ENCODE measurements at places on chromosomes 11 and 22.

- DNase-seq = no peak
Measured at GRCh38 chr11:116312570-116313391, 460.0 kb downstream of the BUD13 start.

- no peak for DNase-seq
Measured at GRCh38 chr11:83537131-83537610, 251.0 kb upstream of the CCDC90B start.

DNA sequence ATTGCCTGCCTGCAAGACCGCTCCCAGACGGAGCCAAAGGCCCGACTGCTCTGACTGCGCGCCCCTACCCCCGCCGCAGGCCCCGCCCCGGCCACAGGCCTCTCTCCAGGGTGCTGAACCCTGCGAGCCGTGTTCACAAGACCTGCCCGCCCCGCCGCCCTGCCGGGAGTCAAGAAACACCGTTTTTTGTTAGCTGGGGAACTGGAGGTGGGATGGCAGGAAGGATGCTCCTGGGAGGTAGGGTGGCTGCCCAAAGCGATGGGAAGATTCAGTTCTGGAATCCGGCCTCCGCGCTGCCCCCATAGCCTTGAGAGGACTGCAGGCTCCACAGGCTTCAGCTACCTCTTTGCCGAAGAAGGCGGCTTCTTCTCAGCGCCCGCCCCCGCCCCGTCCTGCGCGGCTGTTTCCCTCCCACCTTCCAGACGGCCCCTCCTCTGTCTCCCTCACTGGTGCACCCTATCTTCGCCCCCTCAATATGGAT is 2.7 kb upstream of the PDE2A start:
- DNase-seq = peak; percentile 41

DNA sequence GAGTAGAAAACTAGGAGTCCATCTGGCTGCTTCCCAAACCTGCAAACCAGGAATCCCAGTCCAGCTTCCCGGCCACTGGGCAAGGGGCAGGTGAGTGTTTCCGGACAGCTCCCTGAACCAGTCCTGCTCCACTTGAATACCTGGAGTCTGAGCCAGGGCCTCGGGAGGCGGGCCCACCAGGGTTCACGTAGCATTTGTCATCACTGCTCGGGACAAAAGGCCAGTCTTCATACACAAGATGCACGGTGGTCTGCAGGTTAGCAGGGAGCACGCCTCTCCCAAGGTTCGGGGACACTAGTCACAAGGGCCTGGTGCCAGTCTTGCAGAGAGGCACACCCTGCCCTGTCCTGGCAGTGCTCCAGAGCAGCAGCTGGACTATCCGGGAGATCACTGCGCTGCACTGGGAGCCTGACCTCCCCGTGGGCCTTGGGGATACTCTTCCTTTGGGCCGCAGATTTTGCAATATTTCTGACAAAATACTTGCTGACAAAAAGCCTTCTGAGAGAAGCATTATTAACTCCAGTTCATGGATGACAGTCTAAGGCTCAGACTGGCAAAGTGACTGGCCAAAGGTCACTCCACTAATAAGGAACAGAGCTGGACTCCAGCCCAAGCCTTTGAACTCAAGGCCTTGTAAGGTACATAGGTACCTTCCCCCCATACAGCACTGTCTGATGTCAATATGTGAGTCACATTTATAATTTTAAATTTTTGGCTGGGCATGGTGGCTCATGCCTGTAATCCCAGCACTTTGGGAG is 25.1 kb downstream of the CD6 start:
- no peak for DNase-seq

DNA sequence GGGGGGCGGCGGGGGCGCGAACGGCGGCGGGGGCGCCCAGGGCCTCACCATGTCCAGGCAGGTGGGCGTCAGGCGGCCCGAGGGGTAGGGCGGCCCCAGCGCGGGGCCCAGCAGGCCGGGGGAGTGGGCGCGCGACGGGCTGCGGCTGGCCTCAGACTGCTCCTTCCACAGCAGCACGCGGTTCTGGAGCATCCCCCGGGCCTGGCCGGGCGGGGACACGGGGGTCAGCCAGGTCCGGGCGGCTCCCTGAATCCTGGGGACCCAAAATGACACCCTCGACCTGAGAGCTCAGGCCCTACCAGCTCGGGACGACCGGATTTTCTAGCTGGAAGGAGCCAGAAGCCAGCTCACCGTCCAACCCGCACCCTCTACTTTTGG is 5.5 kb upstream of the SLC16A8 start:
- no peak for DNase-seq

- DNase-seq = no peak
Measured at GRCh38 chr22:19754701-19755144, 5.9 kb upstream of the TBX1 start.

- no peak for DNase-seq
Measured at GRCh38 chr11:111719379-111719778, 46.8 kb downstream of the PPP2R1B start.

GRCh38 chr11:23903044-23903704 is 593.7 kb upstream of the LUZP2 start:
- DNase-seq = no peak

- no peak for DNase-seq
Measured at GRCh38 chr11:129286813-129287212, 88.8 kb upstream of the BARX2 start.

DNA sequence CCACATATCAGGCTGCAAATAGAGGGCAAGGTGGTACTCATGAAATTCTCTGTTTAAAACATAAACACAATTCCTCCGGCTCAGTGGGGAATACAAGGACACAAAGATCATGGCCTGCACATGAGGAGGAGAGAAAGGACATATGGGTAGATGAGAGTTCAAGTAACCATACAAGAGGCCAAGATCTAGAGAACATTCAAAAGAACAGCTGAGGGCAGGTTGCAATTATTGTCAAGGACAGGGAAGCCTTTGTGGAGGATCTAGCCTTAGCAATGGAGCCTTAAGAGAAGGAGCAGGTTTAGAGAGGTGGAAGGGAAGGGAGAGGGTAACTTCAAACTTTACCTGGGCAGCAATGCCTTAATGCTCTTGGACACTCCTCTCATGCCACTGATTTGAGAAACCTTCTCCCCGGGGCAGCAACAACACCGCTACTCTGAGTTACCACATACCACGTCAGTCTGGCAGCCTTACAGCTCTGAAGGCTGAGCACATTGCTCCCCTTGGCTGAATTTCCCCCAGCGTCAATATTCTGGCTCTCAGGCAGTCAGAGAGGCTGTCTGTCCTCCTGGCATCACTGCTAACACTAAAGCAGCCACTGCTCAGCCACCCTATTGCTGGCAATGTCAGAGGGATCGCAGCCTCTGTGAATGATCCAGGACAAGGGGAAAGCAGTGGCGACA is 55.5 kb downstream of the CLPB start:
- DNase-seq = no peak

GRCh38 chr11:126410649-126411048 is 55.2 kb downstream of the ST3GAL4 start:
- no peak for DNase-seq

- DNase-seq = no peak
Measured at GRCh38 chr11:17774232-17775034, 39.9 kb downstream of the KCNC1 start.

GRCh38 chr22:22103078-22103875 is 120.7 kb upstream of the TOP3B start:
- DNase-seq = no peak

All from activated effector memory CD4-positive, alpha-beta T cell treated with Interleukin-2 at 50 U/mL for 16 hours (primary cell).